ENCODE measurements at places on chromosomes 16 and 17.

- no peak for DNase-seq
These were observed 195.2 kb upstream of the CHMP6 start for GRCh38 chr17:80796430-80796861.

DNA sequence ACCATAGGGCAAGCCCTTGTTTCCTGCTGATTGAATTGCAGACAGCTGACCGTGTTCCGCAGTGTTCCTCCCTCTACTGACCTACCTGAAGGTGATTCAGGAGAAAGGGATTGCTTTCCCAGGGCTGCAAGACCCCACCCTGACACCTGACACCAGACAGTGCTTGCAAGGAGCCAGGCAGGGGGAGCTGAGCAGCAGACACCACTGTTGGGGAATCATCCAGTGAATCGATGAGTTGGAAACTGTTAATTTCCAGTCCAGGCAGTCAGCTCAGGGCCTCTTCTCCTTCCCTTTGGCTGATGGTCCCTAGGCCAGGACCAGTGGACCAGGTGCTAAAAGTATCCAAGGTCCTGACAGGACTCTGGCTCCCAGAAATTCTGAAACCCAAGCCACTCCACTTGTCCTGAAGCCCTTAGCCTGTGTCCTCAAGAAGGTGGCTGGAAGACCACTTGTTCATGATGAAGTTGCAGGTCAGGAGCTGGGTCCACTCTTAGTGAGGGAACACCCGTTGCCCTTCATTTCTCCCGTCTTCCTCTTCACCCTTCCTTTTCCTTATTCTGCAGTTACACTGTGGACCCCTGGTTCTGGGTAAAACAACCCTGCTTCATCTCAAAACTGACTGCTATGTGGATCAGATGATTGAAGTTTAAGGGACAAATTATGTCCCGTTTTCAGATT, 9.5 kb upstream of the UNK start:
- no peak for DNase-seq

DNA sequence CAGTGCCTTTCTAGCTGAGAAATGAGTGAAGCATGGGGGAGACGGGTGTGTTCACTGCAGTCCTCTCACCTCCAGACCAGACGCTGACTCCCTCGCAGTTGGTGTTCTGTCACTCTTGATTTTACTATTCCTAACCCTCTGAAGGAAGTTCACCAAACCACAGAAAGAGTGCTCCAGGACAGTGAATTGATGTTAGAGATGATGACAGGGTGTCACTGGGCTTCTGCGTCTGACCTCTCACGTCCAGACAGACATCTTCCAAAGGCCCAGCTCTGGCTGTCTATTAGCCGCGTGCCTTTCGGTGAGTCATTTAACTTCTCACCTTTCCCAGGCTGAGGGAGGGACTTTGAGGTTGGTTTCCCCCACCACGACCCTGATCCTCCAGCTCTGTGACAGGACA, 8.2 kb downstream of the CRAMP1 start:
- no peak for DNase-seq

DNA sequence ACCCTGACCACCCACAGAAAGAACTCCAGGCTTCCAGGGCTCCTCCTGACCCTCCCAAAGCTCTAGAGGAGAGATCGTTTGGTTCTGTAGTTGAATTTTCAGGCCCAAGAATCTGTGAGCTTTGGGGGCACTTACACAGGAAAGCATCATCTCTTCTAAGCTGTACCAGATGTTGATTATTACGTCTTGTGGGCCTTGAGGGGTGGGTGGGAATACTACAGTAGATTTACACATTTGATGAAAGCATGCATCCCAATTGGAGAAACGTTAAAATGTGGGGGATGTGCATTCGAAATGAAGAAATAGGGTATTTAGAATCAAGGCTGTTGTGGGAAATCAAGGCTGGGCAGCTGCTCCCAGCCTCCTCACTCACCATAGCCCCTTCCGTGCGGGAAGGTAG, 61.9 kb downstream of the MGAT5B start:
- DNase-seq, result no peak

- no peak for DNase-seq
These were observed 215.1 kb downstream of the KATNIP start for GRCh38 chr16:27764869-27765675.

GRCh38 chr17:57308543-57309186, 52.3 kb downstream of the MSI2 start:
- DNase-seq, result no peak

- DNase-seq, result no peak
These were observed 65.4 kb upstream of the ADAMTS18 start for GRCh38 chr16:77500286-77500598.

DNA sequence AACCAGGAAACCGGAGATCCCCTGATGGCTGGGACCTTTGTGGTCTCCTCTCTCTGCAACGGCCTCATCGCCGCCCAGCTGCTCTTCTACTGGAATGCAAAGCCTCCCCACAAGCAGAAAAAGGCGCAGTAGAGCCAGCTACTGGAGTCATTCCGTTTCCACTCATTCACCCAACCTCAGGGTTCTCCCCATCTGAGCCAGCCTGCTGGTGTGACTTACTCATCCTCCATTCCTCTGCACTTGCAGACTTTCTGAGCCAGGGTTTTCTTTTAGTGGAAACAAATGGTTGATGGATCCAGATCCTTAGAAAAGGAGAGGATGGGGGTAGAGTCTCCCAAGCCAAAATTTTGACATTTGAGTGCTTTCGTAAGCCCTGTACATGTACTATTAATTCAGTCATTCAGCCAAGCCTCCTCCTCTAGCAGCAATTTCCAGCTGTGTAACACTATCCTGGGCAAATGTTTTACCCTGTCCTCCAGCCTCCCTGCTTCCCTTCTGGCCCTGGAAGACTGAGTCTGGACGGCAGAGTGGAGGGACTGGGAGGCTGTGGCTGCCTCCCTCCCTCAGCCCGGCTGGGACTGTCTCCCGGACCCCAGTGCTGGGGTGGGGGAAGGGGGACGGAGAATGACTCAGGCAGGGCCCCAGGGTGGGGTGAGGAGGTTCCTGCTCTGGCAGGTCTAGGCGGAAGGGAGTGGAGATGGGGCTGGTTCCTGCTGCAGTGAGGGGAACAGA, 2.3 kb downstream of the SOX15 start:
- DNase-seq, result no peak

DNA sequence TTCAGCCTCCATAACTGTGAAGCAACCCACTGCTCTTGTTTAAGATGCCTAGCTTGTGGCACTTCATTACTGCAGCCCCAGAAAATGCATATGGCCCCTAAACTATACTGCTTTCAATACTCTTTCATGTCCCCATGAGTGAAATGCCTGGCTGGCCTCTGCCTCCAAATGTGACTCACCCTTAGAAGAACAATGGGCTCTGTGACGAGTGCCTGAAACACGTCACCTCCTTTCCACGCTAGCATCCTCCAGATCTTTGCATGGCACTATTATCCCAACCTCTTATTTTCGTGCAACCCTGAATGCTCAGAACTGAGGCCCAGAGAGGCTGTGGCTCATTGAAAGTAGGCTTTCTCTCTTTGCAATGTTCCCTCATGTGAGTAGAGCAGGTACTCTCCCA, 233.1 kb downstream of the CBLN1 start:
- DNase-seq, result no peak

DNA sequence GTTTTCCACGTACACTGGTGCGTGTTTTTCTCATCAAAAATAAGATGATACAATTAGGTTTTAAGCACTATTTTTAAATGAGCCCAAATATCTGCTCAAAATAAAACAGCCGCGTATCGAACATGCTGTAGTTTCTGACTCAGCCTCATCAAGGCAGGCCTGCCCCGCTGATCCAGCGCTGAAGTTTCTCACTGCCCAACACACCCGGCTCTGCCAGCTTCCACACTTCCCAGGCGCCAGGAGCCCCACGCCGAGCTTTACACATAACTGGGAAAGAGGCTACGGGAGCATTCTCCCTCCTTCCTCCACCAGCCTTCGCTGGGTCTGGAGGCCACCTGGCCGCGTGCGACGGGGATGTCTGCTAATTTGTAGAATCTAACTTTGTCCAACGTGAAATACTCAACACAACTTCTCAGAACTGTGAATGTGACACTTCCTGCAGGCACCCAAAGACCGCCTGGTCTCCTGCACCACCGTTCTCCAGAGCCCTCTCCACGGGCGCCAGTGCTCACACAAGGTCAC, 42.1 kb downstream of the MAP1LC3B start:
- DNase-seq, result no peak

- no peak for DNase-seq
These were observed 197.1 kb upstream of the PSMD7 start for GRCh38 chr16:74099530-74099929.
